ENCODE measurements at places on chromosomes 4 and X. TPM values are rescaled to one million over a fixed set of nuclear protein-coding genes. Genes with fewer than 3 reads are reported as not detected.

DNA sequence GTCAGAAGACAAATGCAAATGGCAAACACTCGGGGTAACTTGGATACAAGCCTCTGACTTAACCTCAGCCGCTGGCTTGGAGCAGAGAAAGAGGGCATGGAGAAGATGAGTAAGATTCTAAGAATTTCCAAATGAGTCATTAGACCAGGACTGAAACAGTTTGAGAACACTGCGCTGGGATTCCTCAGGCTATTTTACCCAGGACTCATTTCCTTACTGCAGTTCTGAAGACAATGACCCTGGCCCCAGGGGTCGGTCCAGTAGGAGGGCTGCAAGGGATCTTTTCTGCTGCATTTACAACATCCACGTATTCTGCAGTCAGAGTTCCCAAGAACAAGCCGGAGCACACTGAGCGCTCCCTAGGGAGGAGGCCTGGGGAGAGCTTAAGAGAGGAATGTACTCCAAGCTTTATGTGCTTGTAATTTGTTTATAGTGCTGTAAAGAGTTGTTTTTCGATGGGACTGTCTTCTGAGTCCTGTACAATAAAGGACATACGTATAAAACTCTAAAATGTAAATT lies 27.3 kb upstream of the SORBS2 start:
- ATAC-seq, result peak; percentile 92

DNA sequence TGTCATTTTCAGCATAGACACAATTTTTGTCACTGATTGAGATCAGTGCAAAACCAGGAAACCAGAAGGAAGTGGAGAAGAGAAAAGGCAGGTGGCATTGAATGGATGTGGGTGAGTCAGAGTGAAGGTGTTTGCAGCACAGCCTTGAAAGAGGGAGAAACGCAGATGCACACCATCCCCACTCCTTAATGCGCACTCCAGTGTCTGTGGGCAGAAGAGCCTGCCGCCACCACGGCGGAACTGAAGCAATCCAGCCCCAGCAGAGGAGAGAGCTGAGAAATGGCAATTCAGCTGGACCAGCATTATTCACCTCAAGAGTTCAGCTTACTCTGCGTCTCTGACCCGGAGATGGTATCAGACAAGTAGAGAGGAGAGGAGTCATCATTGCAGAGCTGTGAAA lies 393.1 kb upstream of the FRG1 start:
- ATAC-seq, result no peak

GRCh38 chrX:153766871-153767673 lies 3.0 kb downstream of the PLXNB3 start:
- no peak for ATAC-seq

DNA sequence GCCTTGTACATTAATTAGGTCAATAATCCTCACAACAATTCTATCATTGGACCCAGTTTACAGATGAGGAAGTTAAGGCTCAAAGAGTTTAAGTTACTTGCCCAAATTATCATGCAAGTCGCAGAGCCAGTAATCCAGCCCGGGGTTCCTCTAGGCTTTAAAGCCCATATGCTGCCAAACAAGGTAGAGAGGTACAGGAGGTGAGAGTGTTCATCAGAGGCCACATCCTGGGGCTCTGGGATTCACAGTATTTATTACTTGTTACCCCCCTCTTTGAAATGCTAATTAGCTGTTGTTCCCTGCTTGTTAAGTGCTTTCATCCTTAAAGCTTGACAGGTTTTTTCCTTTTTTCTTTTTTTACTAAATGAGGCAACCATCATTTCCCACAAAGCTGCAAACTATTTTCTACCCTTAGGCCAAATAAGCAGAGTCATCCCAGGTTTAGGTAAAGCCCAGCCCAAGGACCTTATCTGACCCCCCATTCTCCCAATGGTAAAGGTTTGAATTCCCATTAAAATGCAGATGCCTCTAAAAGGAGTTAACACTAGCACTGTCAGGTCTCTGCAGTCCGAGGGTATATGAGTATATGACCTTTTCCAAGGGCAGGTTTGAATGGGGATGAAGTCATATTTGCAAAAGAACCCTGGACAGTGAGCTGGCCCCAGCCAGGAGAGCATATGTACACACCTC lies 150.3 kb downstream of the SOX3 start:
- peak; percentile 44 for ATAC-seq

- peak; percentile 66 for ATAC-seq
Measured at GRCh38 chrX:53481816-53482465, 47.8 kb upstream of the HSD17B10 start.

GRCh38 chr4:135191596-135191995 lies 990.0 kb upstream of the PABPC4L start:
- ATAC-seq, result no peak

- ATAC-seq, result peak; percentile 34
Measured at GRCh38 chr4:151808120-151808529, 47.3 kb upstream of the GATB start.

DNA sequence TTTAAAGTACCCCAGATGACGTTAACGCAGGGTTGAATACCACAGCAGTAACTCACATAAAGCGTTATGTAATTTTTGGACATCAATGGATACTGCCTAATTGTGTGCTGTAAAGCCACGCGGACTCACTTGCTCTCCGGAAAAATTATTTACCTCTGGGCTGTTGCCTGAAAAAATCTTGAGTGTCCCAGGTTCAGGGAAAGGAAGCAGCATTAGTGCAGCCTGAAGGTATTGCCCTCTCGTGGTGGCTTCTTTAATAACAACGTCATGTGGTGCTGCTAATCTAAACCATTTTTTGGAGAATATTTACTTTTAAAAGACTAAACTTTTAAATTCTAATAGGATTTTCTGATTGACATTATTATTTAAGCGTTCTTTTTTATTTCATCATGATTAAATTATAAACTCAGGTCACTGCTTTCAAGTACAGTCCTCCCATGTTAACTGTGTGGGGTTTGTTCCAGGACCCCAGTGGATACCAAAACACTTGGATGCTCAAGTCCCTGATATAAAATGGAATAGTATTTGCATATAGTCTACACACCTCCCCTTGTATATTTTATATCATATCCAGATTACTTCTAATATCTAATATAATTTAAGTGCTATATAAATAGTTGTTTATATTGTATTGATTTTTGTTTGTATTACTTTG lies 384.8 kb downstream of the FAM133A start:
- no peak for ATAC-seq

GRCh38 chr4:76589872-76590797 lies 155.1 kb downstream of the SHROOM3 start:
- peak; percentile 57 for ATAC-seq

DNA sequence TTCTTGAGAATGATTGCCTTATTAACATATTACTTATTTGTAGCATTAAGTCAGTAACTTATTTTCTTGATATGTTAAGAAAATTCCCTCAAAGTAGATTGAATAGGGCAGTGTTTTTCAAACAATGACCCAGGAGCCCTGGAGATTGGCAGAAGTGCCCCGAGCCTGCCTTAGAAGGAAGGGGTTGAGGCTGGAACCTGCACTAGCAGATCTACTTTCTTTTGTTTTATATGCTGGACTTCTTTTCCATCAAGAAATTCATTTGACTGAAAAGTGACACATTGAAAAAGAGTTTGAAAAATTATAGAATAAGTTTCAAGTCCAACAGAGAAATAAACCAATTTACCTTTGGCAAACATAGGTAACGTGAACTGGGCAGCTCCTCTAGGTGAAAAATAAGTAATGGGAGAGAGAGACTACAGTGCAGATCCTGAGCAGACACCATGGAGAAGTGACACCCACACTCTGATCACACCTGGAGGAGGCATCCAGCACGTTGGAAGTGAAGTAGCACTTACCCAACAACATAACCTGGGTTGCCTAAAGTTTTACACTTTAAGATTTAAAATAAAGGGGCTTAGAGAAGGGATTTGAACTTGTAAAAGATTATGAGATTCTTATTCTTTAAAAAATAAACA lies 18.6 kb downstream of the ARSJ start:
- no peak for ATAC-seq

- ATAC-seq, result no peak
Measured at GRCh38 chr4:48147621-48148020, 13.6 kb upstream of the TXK start.

GRCh38 chr4:130257271-130257670 lies 1161.3 kb downstream of the C4orf33 start:
- ATAC-seq, result no peak

DNA sequence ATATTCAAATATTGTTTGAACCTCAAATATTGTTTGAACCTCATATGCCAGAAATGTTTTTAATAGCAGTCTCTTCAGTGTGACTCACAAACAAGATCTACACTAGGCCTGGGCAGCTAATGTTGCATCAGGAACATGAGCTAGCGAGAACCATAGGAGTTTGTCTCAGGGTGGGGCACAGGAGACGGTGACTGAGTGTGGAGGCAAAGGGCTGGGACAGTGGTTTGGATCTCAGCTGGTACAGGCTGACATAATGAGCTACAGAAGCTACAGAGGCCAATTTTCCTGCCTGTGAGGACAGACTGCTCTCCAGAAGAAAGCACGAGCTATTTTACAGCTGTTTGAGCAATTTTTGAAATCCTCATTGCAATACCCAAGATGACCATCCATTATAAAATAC lies 224.7 kb downstream of the CENPC start:
- ATAC-seq, result no peak

- ATAC-seq, result peak; percentile 84
Measured at GRCh38 chrX:22389556-22390179, 117.0 kb downstream of the CBLL2 start.

DNA sequence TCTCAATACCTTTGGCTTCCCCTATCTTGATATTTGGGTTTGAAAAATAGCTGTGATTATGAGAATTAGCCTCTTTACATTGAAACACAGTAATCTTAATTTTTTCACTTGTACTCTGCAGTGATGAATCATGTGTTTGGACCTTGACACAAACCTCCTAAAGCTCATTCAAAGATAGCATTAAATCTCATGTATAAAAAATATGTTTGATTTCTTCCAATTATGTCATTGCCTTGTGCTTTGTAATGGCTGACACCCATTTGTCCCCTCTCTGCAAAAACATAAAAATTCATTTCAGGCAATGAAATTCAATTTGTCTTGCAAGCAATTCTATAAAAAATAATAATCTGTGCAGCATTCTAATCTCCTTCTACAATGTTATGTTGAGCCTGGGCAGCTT lies 422.4 kb upstream of the BOD1L1 start:
- ATAC-seq, result peak; percentile 71

- ATAC-seq, result no peak
Measured at GRCh38 chr4:130545596-130545995, 1449.6 kb downstream of the C4orf33 start.

DNA sequence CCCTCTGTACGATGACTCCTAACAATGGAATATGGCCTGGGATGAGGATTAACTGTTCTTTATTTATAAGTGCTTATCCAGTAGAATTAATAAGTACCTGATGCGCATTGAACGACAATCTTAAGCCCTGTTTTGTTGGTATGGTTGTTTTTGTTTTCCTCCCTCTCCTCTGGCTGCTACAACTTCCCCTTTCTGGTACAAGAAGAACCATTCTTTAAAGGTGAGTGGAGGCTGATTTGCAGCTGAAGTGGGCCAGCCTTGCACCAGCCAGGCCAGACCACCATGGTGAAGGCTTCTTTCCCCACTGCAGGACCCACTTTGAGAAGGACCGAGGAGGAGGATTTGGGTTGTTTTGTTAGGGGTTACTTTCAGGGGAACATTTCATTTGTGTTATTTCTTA lies 113.3 kb downstream of the PARM1 start:
- ATAC-seq, result no peak

DNA sequence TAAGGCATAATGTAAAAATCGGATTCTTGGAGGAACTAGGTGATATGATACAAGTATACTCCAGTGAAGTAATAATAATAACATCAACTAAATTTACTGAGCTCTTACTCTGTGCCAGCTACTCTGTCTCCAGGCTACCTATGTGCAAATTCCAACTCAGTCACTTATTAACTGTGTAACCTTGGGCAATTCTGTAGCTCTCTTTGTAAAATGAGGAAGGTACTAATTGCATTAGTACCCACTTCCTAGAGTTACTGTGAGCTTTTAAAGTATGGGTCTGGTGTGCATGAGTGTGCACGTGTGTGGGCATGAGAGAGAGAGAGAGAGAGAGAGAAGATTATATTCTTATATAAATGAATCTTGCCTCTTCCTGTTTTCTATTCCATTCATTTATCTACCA lies 169.9 kb downstream of the KCNIP4 start:
- no peak for ATAC-seq

- ATAC-seq, result no peak
Measured at GRCh38 chr4:858831-859451, 33.0 kb upstream of the CPLX1 start.

DNA sequence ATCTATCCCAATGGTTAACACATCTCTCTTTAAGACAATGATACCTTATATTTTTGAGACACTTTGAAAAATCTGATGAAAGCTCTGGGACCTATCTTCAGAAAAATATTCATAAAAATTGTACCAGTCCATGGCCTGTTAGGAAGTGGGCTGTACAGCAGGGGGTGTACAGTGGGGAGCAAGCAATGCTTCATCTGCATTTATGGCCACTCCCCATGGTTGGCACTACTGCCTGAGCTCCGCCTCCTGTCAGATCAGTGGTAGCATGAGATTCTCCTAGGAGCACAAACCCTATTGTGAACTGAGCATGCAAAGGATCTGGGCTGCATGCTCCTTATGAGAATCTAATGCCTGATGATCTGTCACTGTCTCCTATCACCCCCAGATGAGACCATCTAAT lies 42.6 kb downstream of the C4orf51 start:
- ATAC-seq, result no peak

DNA sequence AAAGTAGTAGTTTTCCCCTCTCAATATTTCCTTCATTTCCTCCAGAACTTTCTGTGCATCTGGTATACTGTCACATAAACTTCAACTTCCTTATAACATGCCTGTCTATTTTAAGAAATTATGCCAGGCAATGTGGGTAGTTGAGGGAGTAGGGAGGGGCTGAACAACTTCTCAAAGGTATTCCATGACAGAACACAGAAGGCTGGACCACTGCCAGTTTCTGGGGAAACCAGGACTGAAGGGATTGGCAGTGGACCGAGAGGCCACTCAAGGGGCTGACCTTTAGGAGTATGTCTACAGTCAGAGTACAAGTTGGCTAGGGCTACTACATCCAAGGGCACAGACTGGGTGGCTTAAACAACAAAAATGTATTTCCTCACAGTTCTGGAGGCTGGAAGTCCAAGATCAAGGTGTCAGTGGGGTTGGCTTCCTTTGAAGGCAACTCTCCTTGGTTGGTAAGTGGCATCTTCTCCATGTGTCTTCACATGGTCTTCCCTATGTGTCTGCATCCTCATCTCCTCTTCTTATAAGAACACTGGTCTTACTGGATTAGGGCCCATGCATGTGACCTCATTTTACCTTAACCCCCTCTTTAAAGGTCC lies 6.9 kb downstream of the SH3RF1 start:
- no peak for ATAC-seq

PRDM8 gene
- 1.5 TPM for total RNA-seq

ETDB gene
- not detected for total RNA-seq

H2BW1 gene
- not detected for total RNA-seq

SPANXA1 gene
- total RNA-seq, result not detected

CSAG2 gene
- total RNA-seq, result not detected

HTR2C gene
- 0.21 TPM for total RNA-seq

Data from motor neuron (in vitro differentiated cells).